HEK293T (cell line): ENCODE measurements at places on chromosomes 2 and 18.
A peak's percentile ranks its signal among the peaks of the same experiment; 100 is the strongest.

DNA sequence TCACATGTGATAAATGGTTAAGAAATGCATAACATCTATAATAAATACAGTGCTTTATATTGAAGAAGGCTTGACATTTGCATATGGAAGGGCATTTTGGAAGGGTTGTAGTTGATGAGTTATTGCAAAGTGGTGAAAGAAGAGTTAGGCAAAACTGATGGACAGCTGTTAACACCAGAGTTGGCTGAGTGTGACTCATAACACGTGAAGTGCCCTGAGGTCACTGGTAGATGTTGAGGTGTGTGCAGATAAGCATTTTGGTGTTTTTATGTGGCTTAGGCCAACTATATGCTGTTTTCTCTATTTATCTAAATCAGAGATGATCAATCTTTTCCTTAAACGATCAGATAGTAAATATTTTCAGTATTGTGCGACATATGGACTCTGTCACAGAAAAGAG, 154.3 kb upstream of the KCNH7 start:
- DNase-seq, result no peak

- no peak for DNase-seq
These were observed 491.2 kb downstream of the SUCLG1 start for GRCh38 chr2:83967854-83968253.

DNA sequence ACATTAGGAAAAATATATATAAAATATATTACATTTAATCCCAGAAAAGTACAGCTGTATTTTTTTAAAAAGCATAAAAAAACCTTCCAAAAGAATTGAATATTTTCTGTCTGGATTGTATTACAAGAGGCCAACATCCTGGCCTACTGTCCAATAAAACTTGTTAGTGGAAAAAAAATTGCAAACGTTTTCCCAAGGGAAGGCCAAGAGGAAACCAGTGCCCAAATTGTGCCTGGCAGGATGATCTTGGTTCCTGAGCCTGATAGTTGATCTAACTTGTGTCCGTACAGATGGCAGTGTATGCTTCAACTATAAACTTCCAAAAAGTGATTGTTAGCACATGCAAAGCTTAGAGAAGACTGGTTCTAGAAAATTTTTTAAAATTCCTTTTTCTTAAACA, 90.6 kb upstream of the LPIN2 start:
- no peak for DNase-seq

DNA sequence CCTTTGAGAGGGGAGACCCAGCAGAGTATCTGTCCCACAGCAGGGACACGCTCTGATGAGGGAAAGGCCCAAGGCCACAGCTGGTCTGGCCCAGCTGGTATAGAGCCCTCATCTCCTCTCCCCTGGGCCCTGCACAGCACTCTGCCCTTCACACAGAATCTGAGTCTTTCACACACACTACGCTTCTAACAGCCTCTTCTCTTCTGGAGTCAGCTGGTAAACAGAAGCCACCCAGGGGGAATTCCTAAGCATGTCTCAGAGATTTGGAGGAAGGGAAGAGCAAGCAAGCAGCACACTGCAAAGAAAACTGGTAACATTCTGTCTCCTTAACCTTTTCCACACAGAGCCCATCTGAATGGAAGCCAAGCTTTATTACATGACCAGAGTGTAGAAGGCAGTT, 121.1 kb upstream of the ACAA2 start:
- DNase-seq, result no peak

GRCh38 chr18:9025091-9025838, 77.2 kb upstream of the NDUFV2 start:
- no peak for DNase-seq

DNA sequence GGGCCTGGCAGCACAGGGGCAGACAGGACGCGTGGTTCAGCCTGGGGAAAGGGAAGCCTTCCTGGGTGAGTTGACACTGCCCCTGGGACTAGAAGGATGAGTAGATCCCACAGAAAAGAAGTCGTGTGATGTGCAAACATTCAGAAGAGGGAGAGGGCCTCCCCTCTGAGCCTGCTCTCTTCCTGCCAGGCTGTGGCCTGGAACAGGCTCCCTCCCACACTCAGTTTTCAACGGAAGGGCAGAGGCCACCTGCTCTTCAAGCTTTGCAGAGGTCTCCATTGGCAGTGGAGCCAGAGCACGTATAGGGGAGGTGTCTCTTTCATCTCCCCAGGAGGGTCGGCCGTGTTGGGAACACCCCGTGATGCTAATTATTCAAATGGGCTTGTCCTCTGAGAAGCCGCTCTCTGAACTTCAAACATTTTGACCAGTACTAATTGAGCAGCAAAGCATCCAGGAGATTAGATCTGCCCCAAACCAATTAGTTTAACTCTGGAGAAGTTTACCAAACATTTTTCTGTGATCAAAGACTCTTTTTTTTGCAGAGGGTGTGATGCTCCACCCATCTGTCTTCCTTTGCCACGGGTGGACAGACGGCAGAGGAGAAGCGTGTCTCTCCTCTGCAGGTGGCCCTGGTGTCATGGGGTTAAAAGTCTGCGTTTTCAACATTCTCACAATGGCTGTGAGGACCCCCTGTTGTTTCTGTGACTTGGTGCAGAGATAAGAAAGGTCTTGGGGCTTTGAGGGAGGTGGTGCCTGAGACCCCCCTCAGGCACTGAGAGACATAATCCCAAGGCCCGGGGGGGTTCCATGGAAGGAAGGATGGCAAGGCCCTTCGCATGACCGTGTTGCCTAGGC, 29.5 kb upstream of the ODC1 start:
- no peak for DNase-seq

- no peak for DNase-seq
These were observed 99.2 kb downstream of the SLC8A1 start for GRCh38 chr2:40352703-40353099.

DNA sequence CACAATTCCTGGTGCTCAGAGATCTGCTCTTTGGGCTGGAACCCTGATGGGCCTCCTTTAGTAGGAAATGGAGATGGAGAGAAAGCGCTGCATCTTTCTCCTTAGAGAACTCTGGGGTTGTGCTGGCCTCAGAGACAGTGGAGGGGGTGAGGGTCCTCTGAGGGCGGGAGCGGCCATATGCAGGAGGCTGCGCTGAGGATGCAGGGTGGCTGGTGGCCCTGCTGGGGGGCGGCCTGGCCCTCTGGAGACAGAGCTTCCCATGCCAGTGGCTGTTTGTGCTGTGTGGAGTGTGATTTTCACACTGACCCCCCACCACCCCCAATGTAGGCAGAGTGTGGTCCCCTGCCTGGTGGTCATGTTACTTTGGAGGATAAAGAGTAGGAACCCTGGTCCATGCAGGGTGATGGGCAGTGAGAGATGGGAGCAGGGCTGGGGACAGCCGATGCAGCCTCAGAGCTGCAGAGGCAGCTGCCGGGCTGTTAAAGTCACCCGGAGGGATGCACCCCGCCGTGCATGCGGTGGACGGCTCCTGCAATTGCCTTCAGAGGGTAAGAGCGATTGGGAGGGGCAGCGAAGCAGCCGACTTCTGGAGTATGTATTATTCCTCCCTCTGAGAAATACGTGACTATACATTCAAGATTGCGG, 194.6 kb downstream of the FAM210A start:
- no peak for DNase-seq

GRCh38 chr2:111226876-111227700, 106.4 kb downstream of the BCL2L11 start:
- DNase-seq, result no peak

DNA sequence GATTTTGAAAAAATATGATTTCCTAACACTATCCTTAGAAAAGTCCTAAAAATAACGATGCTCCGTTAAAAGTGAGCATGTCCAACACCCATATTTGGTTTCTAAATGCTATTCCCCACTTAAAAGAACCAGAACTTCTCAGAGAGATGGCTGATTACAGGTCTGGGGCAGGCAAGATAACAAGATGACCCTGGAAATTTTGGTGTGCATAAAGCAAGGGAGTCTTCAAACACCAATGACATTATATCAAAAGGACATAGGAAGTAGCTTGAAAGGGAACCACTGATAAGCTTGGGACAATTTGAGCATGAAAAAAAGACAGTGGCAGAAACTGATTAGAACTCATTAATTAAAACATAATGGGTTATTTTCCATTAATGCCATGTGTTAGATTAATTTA, 17.9 kb downstream of the STK17B start:
- DNase-seq, result no peak

GRCh38 chr18:46343931-46344372, 239.8 kb downstream of the HAUS1 start:
- DNase-seq, result no peak

DNA sequence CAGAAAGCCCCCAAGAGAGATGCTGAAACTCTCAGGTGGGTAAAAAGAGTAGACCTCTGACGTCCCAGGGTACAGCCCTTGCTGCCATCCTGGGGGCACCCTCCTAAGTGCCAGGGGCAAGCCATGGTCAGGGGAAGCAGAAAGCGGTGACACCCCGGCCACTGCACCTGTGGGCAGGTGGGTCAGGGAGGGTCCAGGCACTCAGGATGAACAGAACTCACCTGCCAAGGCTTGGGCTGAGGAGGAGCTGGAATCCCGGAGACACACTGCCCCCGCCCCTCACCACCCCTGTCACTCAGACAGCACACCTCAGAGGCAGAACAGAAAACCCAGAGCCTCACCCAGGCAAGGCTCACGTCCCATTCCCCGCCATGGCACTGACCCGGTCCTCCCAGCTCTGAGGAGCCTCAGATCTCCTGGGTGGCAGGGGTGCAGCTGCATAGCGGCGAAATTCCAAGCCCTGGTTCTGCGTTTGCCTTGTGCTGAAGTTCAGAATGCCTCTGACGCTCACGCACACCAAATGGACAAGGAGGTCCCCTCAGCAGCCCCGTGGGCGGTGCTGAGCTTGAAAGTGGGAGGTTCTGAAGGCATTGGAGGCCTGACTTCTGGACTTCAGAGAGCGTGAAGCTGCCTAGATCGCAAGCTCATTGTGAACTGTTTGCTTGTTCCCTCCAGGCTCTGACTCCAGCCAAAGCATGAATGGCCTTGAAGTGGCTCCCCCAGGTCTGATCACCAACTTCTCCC, 4.3 kb downstream of the GPR17 start:
- no peak for DNase-seq

DNA sequence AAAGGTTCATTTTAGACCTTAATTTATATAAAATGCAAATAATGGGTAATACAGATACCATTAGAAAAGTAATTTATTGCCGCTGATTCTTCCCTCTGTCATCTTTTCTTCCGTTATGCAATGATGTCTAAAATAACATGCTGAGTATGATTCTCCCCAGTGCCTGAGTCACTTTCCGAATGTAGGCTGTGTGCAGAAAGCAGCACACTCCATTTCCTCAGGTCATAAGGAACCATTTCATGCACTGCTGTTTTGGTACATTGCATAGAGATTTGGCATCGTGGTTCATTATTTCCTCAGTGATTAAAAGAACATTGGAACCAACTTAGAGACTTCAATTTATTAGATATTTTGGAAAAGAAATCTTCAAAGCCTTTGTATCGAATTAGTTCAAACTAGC, 173.5 kb downstream of the CDH2 start:
- DNase-seq, result no peak

- no peak for DNase-seq
These were observed 127.1 kb downstream of the AGPS start for GRCh38 chr2:177519534-177520115.

DNA sequence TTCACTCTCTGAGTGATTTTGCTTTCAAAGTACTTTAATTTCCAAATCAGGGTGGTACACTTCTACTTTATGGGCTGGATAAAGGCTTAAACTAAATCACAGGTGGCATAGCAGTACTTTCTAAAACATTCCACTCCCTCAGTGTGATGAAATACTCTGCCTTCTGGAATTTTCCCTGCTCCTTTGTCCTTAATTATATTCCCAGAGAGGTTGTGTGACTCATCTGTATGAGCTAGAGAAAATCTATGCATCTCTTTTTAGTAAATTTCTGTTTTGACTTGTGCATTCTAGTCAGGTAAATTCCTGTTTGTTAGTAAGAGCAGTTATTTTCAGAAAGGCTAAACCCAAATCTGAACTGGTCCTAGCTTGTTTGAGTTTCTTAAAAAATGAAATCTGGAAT, 29.0 kb upstream of the PLA2R1 start:
- no peak for DNase-seq

GRCh38 chr2:190533968-190534309, 583 bp downstream of the NEMP2 start:
- no peak for DNase-seq

- DNase-seq, result no peak
These were observed 115.3 kb downstream of the FEZ2 start for GRCh38 chr2:36482576-36483214.

DNA sequence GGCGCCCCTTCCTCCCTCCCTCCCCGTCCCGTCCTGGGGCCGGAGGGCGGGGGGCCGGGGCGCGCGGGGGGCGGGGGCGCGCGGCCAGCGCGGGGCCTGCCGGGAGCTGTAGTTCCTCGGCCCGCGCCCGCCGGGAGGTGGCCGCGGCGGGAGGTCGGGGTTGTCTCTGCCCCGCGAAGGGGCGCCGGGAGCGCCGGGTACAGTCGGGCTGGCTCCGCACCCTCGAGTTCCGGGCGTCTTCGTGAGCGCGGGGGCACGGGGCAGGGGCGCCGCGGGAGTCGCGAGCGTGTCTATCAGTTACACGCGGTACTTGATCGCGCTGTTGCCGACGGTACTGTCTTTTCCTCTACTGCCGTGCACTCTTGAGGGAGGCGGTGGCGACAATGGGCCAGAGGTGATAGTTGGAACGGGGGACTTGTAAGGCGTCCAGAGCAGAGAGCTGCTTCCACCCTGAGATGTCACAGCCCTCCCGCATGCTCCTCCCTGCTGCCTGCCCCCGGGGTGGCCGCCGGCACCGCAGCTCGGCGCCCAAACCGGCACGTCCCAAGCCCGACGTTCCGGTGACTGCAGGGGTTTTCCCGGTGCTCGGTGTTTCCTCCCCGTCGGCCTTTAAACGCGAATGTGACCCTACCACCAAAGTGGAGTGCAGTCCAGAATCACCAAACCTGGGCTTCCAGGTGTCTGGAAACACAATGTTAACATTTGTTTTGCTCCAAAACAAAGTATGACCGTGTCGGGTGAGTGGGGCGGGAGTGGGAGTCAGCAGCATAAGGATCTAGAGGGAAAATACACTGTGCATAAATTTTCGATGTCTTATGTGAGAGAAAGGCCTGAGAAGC, at the start of gene PRKD3:
Gene PRKD3 (minus strand): TSS at position 48 of the 839 bp plus-strand sequence. CDS start 8,309 bp downstream, outside the sequence.
- peak; percentile 75 for DNase-seq

DNA sequence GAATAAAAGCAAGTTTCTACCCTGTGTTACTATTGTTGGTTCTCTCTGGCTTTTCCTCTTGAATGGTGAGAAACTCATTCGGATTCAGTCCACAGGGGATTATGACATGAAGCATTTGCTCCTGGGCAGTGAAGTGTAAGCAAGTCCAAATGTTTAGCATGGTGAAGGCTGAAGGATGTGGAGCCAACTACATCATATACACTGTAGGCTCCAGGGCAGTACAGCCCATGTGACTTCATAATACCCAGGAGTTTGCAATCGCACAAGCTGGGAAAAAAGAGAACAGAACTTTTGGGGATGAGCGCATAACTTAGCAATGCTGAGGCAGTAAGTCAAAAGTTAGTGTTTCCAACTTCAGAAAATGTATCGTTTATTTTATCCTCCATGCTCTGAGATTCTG, 695.7 kb upstream of the POU3F3 start:
- DNase-seq, result no peak

- DNase-seq, result no peak
These were observed 127.8 kb upstream of the SYT4 start for GRCh38 chr18:43405097-43405496.

DNA sequence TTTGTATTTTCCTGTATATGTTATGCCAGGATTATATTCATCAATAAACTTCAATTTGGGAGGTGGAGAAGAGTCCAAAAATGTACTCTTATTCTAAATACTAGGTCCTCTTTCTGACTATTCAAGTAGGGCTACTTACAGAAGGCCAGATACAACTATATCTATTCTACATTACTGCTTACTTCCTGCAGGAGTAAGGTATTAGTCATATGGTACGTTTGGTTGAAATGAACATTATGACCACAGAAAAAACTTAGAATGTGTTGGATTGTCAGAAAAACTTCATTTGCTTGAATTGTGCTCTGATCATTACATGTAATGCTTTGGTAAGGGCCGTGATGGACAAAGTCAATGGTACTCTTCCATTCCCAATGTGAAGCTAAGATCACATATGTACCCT, 35.0 kb downstream of the STAT4 start:
- DNase-seq, result no peak
